ENCODE measurements at places on chromosomes 5 and 9.

- DNase-seq = no peak
Measured at GRCh38 chr5:126516133-126516532, 78.9 kb downstream of the ALDH7A1 start.

- no peak for DNase-seq
Measured at GRCh38 chr5:19728571-19728970, 259.4 kb downstream of the CDH18 start.

- DNase-seq = no peak
Measured at GRCh38 chr5:103598997-103599566, 36.5 kb upstream of the NUDT12 start.

DNA sequence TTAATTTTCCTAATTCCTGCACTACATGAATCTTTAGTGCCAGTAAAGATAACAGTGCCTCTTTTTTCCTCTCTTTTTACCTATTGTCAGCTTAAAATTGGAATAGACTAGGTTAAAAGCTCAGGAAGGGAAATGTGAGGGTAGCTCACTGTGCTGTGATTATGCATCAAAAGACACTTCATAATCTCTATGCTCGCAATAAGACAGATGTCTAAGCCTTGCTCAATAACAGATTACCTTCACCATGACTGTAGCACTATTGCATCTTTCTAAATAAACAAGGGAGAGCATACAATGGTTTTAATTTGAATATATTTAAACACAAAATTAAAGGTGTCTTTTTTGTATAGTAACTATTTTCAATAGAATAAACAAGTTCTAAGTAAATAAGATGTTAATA is 130.1 kb downstream of the FBN2 start:
- no peak for DNase-seq

- no peak for DNase-seq
Measured at GRCh38 chr9:126346031-126346430, 19.4 kb downstream of the MVB12B start.

GRCh38 chr5:30581198-30581935 is 612.1 kb upstream of the CDH6 start:
- DNase-seq = no peak

- DNase-seq = no peak
Measured at GRCh38 chr5:71923755-71924154, 183.5 kb upstream of the MAP1B start.

- no peak for DNase-seq
Measured at GRCh38 chr5:58666598-58667581, 84.0 kb downstream of the RAB3C start.

- no peak for DNase-seq
Measured at GRCh38 chr9:135289081-135289491, 190.5 kb upstream of the PPP1R26 start.

DNA sequence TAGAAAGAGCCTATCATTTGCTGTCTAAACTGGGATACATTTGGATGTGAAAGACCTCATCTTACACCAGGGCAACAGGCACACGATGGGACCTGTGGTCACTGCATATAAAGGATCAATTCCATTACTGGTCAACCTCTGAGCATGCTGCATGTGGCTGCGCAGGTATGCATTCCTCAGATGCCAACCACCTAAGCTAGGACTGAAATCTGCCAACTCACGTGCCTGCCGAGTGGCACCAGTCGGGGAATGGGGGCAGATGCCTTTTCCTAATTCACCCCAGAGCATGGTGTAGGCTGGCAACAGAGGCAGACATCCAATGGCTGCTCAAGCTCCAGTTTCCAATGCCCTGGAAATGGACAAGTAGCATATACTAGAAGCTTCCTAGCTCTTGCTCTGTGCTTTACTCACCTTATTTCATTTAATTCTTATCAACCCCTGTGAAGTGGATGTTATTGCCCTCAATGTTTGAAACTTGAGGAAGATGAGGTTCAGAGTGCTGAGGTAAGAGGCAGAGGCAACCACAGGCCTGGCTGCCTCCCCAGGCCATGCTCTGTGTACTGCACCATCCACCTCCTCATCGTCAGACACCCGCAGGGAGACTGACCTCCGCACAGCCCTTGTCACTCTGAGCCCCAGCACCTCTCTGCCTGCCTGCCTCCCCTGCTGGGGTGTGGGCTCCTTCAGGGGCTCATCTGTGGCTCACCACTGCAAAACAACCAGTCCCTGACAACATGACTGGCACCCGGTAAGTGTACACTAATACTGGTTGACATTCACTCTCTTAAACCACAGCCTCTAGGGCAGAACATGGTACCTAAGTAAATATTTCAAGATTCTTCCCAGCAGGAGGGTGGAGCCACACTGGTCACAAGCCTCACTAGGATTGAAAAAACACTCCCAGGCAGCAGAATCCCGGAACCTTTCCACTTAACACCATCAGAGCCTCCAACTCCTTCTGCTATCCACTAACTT is 228.5 kb downstream of the CRB2 start:
- no peak for DNase-seq

DNA sequence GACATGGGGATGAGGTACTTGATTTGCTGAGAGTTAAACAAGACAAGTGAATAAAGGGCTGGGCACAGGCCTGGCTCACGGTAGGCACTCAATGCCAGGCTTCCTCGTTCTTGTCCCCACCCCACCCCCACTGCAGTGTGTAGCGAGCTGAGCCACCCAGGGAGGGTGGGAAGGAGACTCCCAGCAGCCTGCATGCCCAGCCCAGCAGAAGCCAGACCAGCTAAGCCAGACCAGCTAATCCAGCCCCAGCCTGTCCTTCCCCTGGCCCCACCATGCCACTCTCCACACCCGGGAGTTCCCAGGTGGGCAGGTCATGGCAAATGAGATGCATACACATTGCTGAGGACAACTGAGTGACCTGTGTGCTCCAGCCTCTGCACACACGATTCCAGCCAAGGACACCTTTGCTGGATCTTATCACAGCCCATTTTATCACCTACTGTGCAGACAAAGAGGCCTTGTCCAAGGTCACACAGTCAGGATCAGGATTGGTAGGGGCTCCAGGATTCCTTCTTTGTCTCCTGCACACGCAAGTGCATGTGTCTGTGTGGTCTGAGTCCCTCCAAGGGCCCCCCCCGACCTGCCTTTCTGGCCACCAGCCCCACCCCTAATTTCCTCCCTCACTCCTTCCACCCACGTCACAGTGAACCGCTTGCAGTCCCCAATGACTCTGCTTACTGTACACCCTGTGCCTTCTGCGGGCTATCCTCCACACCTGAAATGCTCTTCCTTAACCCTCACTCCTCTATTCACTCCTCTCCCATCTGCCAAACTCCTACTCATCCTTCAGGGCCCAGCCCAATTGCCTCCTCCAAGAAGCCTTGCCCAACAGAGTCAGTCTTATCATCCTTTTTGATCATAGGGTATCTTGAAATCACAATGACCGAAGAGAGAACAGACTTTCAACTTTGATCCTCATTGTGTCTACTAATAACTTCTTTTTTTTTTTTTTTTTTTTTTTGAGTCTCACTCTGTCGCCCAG is 26.6 kb downstream of the DUSP1 start:
- DNase-seq = no peak

DNA sequence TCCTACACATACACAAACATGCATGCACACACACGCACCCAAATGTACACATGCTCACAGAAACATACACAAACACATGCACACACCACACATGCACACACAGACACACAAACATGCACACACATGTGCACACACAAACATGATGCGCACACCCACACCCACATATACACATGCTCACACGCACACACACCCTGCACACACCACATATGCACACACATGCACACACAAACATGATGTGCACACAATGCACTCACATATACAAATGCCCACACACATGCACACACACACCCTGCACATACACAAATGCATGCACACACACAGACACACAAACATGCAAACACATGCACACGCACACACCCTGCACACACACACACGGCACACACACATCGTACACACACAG is 7.3 kb upstream of the IER5L start:
- DNase-seq = no peak

- no peak for DNase-seq
Measured at GRCh38 chr5:36393656-36394428, 92.1 kb upstream of the RANBP3L start.

- DNase-seq = no peak
Measured at GRCh38 chr9:13269589-13270452, 9.7 kb downstream of the MPDZ start.

DNA sequence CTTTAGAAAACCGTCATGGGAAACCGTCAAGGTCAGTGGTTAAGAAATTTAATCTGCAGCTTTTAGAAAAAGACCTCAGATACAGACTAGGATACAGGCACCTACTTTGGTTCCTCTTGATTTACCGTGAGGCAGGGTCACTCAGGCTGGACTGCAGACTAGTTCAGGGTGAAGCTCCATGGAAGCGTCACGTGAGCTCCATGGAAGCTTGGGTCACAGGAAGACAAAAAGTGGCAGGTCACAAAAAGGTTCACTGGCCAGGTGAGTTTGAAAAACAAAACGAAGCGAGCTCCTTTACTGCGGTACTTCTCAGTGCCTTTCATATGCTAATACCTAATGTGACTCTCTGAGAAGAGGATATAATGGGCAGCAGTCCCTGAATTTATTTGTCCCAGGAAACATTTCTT is 43.0 kb downstream of the PRRC2B start:
- no peak for DNase-seq

- DNase-seq = no peak
Measured at GRCh38 chr9:127753622-127754021, 18.5 kb upstream of the TOR2A start.

- DNase-seq = no peak
Measured at GRCh38 chr5:35483191-35483590, 134.5 kb upstream of the SPEF2 start.

DNA sequence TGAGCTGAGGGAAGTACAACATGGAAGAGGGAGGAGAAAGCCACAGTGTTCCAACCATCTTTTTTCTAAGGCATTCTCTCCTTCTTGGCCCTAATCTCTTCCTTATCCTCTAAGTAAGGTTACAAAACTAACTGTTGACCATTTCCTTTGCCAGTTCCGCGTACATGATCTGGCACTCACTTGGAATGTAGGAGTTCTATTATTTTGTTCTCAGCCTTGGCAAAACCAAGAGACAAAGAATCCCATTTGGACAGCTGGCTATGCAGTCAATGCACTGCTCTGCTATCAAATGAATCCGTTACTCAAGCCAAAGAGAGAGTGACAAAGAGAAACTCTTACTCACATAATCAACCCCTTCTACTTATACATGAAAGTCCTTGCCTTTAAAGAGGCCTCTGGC is 410.3 kb downstream of the DTWD2 start:
- DNase-seq = no peak

DNA sequence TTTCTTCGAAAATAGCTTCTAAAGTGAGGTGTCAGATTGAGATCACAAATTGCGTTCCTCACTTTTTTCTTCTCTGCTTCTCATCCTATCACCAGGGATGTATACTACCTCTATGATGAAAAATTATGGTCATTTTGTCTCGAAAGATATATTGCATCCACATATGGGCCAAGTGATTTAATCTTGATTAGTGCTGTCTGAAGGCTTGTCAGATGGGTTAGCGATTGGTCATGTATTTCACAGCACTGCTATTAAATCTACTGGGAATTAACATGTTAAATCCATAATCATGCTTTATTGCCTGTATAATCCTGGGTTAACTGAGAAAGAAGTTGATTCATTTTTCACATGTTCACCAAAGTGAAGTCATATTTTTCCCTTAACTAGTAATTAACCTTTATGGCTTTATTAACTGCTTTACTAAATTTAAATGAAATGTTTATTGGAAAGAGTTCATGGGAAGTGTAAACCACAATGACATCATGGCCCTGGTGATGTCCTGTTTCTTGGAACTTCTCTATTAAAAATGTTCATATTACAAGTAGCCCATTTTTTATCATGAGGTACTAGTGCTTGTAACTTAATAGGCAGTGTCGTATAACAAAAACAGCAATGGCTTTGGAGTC is 193.3 kb downstream of the SMC2 start:
- peak; percentile 16 for DNase-seq

GRCh38 chr9:127904561-127905003 is 5.2 kb upstream of the ST6GALNAC6 start:
- no peak for DNase-seq

DNA sequence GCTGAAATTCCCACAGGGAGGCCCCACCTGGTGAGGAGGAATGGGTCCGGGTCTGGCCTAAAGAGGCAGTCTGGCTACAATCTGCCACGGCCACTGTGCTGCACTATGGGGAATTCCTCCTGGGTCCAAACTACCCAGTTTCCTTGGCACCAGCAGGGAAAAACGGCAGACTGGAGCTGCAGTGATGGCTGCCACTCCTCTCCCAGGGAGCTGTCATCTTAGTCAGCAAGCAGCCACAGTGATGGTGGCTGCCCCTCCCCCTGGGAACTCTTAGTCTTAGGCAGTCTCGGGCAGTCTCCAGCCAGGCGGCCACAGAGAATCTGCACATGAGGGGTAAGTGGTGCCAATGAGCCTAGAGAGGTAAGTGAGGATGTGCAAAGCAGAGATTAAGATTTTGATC is 205.8 kb downstream of the TMEM38B start:
- DNase-seq = no peak

GRCh38 chr5:35762368-35762767 is 94.3 kb upstream of the IL7R start:
- no peak for DNase-seq

GRCh38 chr5:34550964-34551363 is 105.2 kb upstream of the RAI14 start:
- DNase-seq = no peak

- no peak for DNase-seq
Measured at GRCh38 chr5:32439086-32439642, 5.4 kb downstream of the ZFR start.

DNA sequence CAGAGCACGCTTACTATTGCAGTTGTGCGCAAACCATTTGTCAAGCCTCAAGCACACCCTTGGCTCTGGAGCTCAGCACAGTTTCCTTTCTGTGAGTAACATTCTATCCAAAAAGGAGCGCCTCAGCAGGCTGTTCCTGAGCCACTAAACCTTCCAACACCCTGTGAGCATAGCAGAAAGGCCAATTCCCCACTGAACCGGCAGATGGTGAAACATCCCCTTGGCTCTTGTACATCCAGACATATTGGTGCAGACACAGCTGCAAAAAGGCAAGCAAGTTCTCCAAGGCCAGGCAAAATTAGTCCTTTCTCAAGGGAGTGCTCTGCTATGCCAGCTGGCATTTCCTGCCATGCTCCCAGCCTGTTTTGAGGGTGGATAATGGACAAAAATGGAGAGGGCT is 44.1 kb upstream of the CEMIP2 start:
- DNase-seq = no peak

DNA sequence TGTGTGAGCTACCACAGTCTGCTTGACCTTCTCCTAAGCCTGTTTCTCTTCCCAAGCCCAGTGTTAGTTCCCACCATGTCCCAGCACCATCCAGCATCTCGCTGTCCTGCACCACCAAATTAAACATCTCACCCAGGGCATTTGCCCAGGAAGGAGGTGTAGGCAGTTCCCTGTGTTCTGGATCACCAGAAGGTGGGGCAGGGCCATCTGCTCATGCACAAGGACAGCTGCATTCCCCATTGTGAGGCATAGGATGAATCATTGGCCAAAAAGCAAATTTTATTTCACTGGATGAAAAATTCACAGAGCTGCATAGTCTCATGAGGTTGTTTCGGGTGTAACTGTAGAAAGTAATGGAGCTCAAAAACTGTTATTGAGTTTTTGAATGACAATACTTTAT is 89.5 kb upstream of the GRIA1 start:
- DNase-seq = no peak
